Activated T-helper 1 cell treated with anti-CD3 and anti-CD28 coated beads, Interleukin-12 subunit alpha, Interleukin-12 subunit beta, Interleukin-2, Interleukin-4 antibody, amounts not matched to agents 30 ng/mL and 10 ng/mL and 1 ng/mL, durations not matched to agents 14 hours and 24 hours and 36 hours (primary cell): ENCODE measurements at places on chromosomes 7 and 10. TPM values are rescaled to one million over a fixed set of nuclear protein-coding genes. Genes with fewer than 3 reads are reported as not detected.

- peaks cover 29% of the 10 kb centered on the region for H3K4me1 ChIP-seq
- no peak for DNase-seq
- peaks cover 8% of the 10 kb centered on the region for H3K27me3 ChIP-seq
- peaks cover 7% of the 10 kb centered on the region for H3K36me3 ChIP-seq
Observed at GRCh38 chr10:91907914-91908336, 1.4 kb downstream of the FGFBP3 start.

DNA sequence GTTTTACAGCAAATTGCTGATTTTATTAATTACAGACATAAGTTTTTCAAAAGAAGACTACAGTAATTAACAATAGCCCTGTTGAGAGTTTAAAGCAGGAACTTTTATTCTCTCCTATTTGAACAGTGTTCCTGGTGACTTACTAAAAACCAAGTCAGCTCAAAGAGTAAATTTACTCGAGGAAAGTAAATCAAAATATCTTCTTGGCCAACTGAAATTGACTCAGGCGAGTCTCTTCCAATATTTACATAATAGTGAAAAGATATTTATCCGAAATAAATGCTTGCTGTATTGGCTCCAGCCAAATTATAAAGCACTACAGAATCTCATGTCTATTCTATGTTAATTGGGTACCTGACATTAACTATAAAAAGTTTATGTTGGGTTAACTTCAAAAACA, 13.2 kb downstream of the CYTH3 start:
- no peak overlapping the region for H3K27ac ChIP-seq
- H3K36me3 ChIP-seq, result no peaks in the 10 kb centered on the region
- DNase-seq, result no peak
- no peak overlapping the region for H3K4me3 ChIP-seq

- peaks cover 2% of the 10 kb centered on the region for H3K27me3 ChIP-seq
- no peak overlapping the region for H3K27ac ChIP-seq
- H3K36me3 ChIP-seq, result no peaks in the 10 kb centered on the region
- DNase-seq, result no peak
- H3K4me1 ChIP-seq, result no peaks in the 10 kb centered on the region
Observed at GRCh38 chr10:78337016-78337415, 303.4 kb downstream of the RPS24 start.

DNA sequence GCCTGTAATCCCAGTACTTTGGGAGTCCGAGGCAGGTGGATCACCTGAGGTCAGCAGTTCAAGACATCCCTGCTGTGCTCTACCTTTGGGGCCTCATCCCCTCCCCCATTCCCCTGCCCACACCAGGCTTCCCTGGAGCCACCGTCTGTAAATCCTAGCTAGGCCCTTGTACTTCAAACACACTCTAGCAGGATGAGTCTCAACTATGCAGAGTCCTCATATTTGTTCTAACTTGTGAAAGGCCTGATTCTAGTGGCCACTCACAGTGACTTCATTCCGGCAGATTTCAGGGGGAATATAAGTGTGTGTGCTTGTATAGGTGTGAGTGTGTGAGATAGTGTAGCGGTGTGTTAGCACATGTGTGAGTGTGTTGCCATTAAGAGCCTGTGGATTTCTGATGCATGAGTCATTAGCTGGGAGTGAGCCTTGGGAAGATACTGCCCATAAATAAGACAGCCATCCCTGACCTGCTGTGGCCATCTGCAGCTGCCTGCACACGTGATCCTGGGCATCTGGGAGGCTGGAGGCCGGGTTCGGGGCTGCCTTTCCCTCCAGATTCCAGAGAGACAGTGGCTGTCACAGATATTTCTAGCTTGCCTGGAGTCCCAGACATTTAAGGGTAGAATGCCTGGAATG, 1.7 kb upstream of the NEURL1 start:
- H3K36me3 ChIP-seq, result no peaks in the 10 kb centered on the region
- no peak for DNase-seq
- H3K4me3 ChIP-seq, result peak overlapping the region; percentile 51
- peak overlapping the region; percentile 42 for H3K27ac ChIP-seq

GRCh38 chr7:6545398-6546126, 5.7 kb downstream of the GRID2IP start:
- H3K4me3 ChIP-seq, result no peak overlapping the region
- H3K27me3 ChIP-seq, result no peaks in the 10 kb centered on the region
- DNase-seq, result no peak

- H3K27me3 ChIP-seq, result peaks cover 14% of the 10 kb centered on the region
- H3K4me1 ChIP-seq, result peaks cover 14% of the 10 kb centered on the region
- H3K4me3 ChIP-seq, result peak overlapping the region; percentile 86
- peak; percentile 31 for DNase-seq
Observed at GRCh38 chr10:70381471-70382421, 679 bp downstream of the LRRC20 start.

DNA sequence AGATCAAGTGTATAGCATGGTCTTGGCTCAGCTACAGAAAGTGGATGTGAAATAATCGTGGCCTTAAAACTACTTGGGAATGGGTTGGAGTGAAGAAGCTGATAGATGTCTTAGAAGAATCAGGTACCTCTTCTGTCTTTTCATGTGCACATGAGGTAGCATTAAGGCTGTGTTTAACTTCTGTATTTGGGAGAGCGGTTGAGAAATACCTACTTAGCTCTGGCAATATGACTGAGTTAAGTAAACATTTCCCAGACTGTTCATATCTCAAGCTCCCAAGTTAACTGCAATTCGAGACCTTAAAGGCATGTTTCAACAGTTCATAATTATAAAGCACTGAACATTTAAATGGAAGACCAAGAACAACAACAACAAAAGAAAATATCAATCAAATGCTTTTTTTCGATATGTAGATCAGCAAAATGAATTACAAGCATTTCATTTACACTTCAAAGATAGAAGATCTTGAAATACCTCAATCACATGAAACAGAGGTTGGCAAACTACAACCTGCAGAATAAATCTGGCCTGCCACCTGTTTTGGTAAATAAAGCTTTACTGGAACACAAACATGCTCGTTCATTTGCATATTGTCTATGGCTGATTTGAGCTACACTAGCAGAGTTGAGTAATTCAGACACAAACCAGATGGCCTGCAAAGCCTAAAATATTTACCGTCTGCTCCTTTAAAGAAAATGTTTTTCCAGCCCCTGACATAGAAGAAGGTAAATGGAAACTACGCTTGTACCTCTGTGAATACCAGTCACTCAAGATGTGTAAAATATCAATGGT, 337.1 kb upstream of the GLI3 start:
- no peak overlapping the region for H3K4me3 ChIP-seq
- no peak for DNase-seq
- no peaks in the 10 kb centered on the region for H3K36me3 ChIP-seq
- no peaks in the 10 kb centered on the region for H3K27me3 ChIP-seq
- H3K4me1 ChIP-seq, result no peaks in the 10 kb centered on the region

GRCh38 chr10:119416855-119417254, 125.7 kb downstream of the RGS10 start:
- H3K4me1 ChIP-seq, result no peaks in the 10 kb centered on the region
- no peak overlapping the region for H3K4me3 ChIP-seq
- H3K27ac ChIP-seq, result no peak overlapping the region
- H3K27me3 ChIP-seq, result no peaks in the 10 kb centered on the region
- DNase-seq, result peak; percentile 51

GRCh38 chr7:17289074-17289645, 9.3 kb upstream of the AHR start:
- H3K36me3 ChIP-seq, result peaks cover 1% of the 10 kb centered on the region
- no peak overlapping the region for H3K27ac ChIP-seq
- no peak overlapping the region for H3K4me3 ChIP-seq
- H3K27me3 ChIP-seq, result peaks cover 6% of the 10 kb centered on the region
- H3K4me1 ChIP-seq, result no peaks in the 10 kb centered on the region
- no peak for DNase-seq

DNA sequence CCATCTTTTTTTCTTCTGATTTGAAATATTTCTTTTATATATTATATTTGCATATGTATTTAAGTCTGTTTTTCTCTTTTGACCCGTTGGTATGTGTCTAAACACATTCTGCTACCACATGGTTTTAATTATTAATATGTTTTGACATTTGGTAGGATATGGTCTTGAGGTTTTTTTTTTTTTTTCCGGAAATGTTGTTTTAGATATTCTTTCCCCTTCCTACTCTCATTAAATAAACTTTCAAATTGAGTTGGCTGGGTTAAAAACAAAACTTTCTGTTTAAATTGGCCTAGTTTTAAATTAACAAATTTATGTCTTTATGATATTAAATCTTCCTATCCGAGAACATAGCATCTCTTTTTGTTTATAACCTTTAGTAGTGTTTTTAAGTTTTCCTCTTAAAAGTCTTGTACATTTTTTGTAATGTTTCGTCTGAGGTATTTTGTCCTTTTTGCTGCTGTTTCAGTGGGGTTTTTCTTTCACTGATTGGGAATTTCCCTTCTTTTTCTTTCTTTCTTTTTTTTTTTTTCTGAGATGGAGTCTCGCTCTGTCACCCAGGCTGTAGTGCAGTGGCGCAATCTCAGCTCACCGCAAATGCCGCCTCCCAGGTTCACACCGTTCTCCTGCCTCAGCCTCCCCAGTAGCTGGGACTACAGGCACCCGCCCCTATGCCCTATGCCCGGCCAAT, 25.4 kb downstream of the STAM start:
- H3K27ac ChIP-seq, result peak overlapping the region; percentile 89
- no peak for DNase-seq
- H3K4me3 ChIP-seq, result peak overlapping the region; percentile 74
- H3K4me1 ChIP-seq, result peaks cover 60% of the 10 kb centered on the region

Gene GLCCI1
- total RNA-seq, result 13.4 and 13.5 TPM in 2 replicates

Gene ITGA8
- total RNA-seq, result not detected in 2 replicates

Gene CYP3A4
- total RNA-seq, result not detected in 2 replicates

Gene SMARCD3
- total RNA-seq, result 2.4 and 3.1 TPM in 2 replicates

Gene SCART1
- total RNA-seq, result 1.2 and 1.5 TPM in 2 replicates

Gene UFSP1
- total RNA-seq, result 4.1 and 5.5 TPM in 2 replicates

Gene FBXL13
- 0.34 and 0.54 TPM in 2 replicates for total RNA-seq

Gene GIMAP4
- total RNA-seq, result 84.2 and 87.4 TPM in 2 replicates

Gene HOXA2
- not detected in 2 replicates for total RNA-seq

Gene PTF1A
- not detected in 2 replicates for total RNA-seq
